ENCODE measurements at places on chromosomes 3 and 15. TPM values are rescaled to one million over a fixed set of nuclear protein-coding genes. Genes with fewer than 3 reads are reported as not detected.

SYNPR gene
- total RNA-seq = not detected

DUOX1 gene
- 0.19 TPM for total RNA-seq

PLSCR2 gene
- not detected for total RNA-seq

CHAC1 gene
- 24.6 TPM for total RNA-seq

AGBL1 gene
- total RNA-seq = not detected

BLOC1S6 gene
- total RNA-seq = 47.6 TPM

TRIM42 gene
- total RNA-seq = not detected

THSD4 gene
- not detected for total RNA-seq

THAP10 gene
- total RNA-seq = 0.27 TPM

KNG1 gene
- not detected for total RNA-seq

ATP8B4 gene
- 15.9 TPM for total RNA-seq

C3orf80 gene
- total RNA-seq = 0.06 TPM

C2CD4A gene
- total RNA-seq = 0.27 TPM

LARP6 gene
- 0.15 TPM for total RNA-seq

TRPM1 gene
- not detected for total RNA-seq

EFHB gene
- 0.55 TPM for total RNA-seq

ITPKA gene
- total RNA-seq = 0.57 TPM

PCBP4 gene
- total RNA-seq = 10.9 TPM

CHMP2B gene
- total RNA-seq = 33.3 TPM

ZNF660 gene
- 0.48 TPM for total RNA-seq

CHST14 gene
- total RNA-seq = 11.2 TPM

PAQR5 gene
- total RNA-seq = not detected

PARP3 gene
- 9.7 TPM for total RNA-seq

CLDN18 gene
- not detected for total RNA-seq

CYP11A1 gene
- total RNA-seq = 0.23 TPM

COL7A1 gene
- 1.3 TPM for total RNA-seq

ANKRD63 gene
- total RNA-seq = 0.17 TPM

STARD9 gene
- 6.3 TPM for total RNA-seq

VEPH1 gene
- total RNA-seq = not detected

GPR62 gene
- total RNA-seq = not detected

REC114 gene
- total RNA-seq = not detected

ZNF80 gene
- total RNA-seq = 1.6 TPM

BCHE gene
- not detected for total RNA-seq

GRAMD1C gene
- 0.21 TPM for total RNA-seq

CHRM5 gene
- total RNA-seq = not detected

DGKG gene
- 0.42 TPM for total RNA-seq

CPN2 gene
- not detected for total RNA-seq

BOC gene
- total RNA-seq = 0.42 TPM

HES1 gene
- total RNA-seq = not detected

GPR156 gene
- not detected for total RNA-seq

EPHA6 gene
- total RNA-seq = not detected

KLHL6 gene
- total RNA-seq = 34.6 TPM

PPP1R14D gene
- total RNA-seq = not detected

KCNMB2 gene
- total RNA-seq = not detected

C3orf70 gene
- total RNA-seq = 0.06 TPM

LMAN1L gene
- total RNA-seq = 0.15 TPM

ISLR2 gene
- total RNA-seq = not detected

COL8A1 gene
- 0.06 TPM for total RNA-seq

SPINK8 gene
- total RNA-seq = not detected

DZIP1L gene
- 0.13 TPM for total RNA-seq

DUT gene
- 474 TPM for total RNA-seq

PSMD6 gene
- total RNA-seq = 126 TPM

GOLGA8K gene
- total RNA-seq = 0.21 TPM

STAB1 gene
- total RNA-seq = not detected

ARPIN gene
- not detected for total RNA-seq
